ENCODE measurements at places on chromosomes 4 and X. TPM values are rescaled to one million over a fixed set of nuclear protein-coding genes. Genes with fewer than 3 reads are reported as not detected.

Gene ATP1B4
- total RNA-seq: not detected

Gene PLP1
- total RNA-seq: not detected

Gene SPANXA2
- not detected for total RNA-seq

Gene JAKMIP1
- not detected for total RNA-seq

Gene TCEAL5
- not detected for total RNA-seq
